ENCODE measurements at places on chromosomes 1 and 21.
A peak's percentile ranks its signal among the peaks of the same experiment; 100 is the strongest.

- no peak for DNase-seq
Observed at GRCh38 chr1:81231729-81232038, 569.0 kb upstream of the ADGRL2 start.

- DNase-seq, result peak; percentile 39
Observed at GRCh38 chr1:55235722-55236121, 20.6 kb upstream of the USP24 start.

DNA sequence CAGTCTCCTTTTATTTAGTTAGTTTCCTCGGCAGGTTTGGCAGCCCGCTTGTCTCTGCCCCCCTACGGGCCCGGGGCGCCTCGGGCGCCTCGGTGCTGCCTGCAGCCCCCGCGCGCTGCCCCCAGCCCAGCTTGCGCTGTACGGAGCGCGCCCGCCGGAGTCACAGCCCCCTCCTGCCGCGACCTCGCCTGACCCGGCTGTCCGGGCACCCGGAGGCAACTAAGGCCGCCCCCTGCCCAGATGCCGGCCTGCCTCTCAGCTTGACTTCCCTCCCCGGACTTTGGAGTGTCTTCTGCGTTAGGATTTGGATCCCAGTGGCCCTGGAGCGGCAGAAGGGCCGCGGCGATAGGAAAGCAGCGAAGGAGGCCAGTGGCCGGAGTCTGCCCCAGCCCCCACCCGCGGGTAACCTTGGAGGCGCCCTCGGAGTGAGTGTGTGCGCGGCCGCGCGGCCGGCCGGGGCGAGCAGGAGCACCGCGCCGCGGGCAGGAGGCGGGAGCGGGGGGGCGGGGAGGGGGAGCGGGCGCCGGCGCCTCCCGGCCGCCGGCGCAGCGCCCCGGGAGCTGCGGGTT is 7.6 kb downstream of the CDKN2C start:
- no peak for DNase-seq

DNA sequence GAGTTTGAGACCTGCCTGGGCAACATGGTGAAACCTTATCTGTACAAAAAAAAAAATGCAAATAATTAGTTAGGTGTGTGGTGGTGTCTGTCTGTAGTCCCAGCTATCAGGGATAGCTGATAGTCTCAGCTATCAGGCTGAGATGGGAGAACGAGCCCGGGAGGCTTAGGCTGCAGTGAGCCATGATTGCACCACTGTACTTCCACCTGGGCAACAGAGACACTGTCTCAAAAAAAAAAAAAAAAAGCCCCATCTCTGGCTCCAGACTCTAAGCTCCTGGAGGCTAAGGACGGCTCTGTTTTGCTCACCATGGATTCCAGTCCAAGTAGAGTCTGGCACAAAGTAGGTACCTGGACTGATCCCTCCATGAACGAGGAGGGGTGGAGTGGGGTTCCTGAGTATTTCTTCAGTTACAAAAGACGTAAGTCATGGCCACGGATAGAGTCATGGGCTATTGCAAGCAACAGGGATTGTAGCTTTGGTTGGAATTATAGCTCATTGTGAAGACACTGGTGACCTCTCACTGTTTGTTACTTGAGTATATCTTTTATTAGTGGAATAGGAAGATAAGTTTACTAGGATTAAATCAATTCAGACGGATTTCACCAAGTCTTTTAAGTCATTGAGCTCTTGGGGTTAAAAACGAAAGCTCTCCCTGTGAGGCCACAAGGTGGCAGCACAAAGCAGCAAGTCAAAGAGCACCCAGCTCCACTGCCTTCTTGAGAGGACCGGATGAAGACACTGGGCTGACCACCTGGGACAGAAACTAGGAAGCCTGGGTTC is 35.6 kb upstream of the TMEM61 start:
- DNase-seq, result no peak

GRCh38 chr1:109714661-109715372 is 2.8 kb downstream of the GSTM5 start:
- DNase-seq, result no peak

- DNase-seq, result no peak
Observed at GRCh38 chr1:211633524-211633846, 41.9 kb downstream of the NEK2 start.

DNA sequence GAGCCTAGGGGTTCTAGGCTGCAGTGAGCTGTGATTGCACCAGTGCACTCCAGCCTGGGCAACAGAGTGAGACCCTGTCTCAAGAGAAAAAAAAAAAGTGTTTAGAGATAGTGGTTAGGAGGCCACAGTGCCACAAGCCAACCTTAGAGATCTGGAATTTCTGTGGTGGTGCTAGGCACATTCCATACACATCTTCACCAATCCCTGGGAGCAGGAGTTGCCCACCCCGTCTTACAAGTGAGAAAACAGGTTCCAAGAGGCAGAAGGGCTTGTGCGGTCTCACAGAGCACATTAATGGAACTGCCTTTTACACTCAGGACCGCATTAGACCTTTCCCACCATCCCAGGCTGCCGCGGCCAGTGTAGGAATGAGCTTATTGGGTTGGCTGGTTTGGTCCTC is 93.2 kb downstream of the EPHB2 start:
- no peak for DNase-seq

DNA sequence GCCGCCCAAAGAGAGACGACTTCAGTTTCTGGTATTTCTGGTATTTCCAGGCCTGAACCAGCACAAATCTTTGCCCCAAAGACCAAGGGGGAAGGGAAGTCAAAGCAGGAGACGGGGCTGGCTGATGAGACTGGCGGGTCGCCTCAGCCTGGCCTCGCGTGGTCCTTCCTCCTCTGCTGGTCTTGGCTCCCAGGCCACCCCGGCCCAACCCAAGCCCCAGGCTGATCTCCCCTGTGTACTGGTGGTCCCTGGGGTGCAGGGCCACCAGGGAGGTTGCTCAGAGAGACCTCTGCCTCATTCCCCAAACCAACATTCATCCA is 19.9 kb downstream of the WNT4 start:
- no peak for DNase-seq

DNA sequence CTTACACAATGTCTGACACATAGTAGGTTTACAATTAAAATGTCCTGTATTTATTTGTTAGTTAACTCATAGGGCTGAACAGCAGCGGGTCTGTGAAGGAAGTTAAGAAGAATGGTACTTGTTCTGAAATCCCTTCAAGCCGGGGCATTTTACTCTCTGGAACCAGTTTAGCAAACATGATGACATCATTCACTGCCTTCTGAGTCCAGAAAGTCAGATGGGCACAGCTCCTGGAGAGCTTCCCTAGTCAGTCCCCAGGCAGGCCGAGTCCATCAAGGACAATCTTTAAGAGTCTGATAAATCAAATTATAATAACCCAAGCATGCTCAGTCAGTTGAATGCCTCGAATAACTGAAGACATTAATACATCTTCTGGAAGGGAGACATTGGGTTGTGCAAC is 125.4 kb upstream of the DAB1 start:
- DNase-seq, result no peak

GRCh38 chr1:45554198-45554597 is 3.6 kb downstream of the AKR1A1 start:
- DNase-seq, result no peak

GRCh38 chr1:247198781-247199180 is 27.0 kb upstream of the ZNF124 start:
- DNase-seq, result no peak

- peak; percentile 40 for DNase-seq
Observed at GRCh38 chr1:34590211-34590623, 164.6 kb upstream of the GJB5 start.

DNA sequence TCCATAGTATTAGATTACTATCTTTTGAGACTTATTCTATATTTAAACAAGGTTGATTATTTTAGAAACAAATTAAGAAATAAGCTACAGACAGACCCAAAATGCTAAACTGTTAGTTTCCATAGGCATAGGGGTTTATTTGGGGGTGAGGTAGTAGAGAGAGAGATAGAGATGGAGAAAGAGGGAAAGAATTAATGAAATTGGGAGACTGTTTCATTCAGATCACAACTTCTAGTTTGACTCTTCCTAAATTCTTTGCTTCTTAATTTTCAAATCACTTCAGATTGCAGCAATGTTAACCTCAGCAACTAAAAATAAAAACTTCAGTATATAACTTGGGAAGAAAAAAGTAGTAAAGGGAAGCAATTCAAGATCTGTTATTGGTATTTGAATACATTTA is 3.4 kb downstream of the JUN start:
- no peak for DNase-seq

- no peak for DNase-seq
Observed at GRCh38 chr1:15261155-15262002, 14.4 kb downstream of the FHAD1 start.

- no peak for DNase-seq
Observed at GRCh38 chr1:70142075-70142474, 63.3 kb downstream of the LRRC40 start.

- no peak for DNase-seq
Observed at GRCh38 chr1:58764294-58764978, 19.4 kb downstream of the JUN start.

- DNase-seq, result no peak
Observed at GRCh38 chr1:112506306-112506705, 2.5 kb upstream of the WNT2B start.

DNA sequence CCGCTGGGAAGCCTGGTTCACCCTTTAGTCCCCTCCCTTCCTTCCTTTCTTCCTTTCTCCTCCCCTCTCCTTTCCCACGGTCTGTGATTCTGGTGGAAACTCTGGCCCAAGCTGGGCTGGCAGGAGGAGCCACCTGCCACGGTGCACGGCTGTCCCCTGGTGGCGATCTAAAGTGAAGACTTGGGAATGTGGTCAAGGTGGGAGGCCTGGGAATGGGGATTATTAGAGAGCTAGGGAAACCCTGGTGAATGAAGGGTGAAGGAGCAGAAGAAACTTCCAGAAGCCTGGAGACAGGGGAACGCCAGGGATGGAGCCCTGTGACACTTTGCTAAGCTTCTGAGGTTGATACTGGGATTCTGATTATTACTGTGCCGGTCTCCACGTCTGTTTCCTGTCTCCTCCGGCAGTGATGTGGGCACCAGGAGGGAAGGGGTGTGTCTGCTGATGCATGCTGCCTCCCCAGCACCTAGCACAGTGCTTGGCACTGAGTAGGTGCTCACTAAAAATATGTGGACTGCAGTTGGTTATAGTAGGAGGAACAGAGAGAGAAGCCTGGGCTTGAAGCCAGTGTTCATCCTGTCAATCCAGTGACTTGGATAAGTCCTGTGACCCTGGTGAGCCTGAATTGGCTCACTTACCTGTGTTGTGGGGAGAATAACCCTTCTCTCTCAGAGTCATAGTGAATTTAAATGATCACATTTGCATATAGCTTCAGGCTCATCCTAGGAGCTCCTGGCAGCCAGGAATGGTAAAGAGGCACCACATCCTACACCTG is 71.2 kb upstream of the NBPF3 start:
- no peak for DNase-seq
